ENCODE measurements at places on chromosomes 7 and 10.

- DNase-seq = no peak
Observed at GRCh38 chr10:86661161-86662025, 6.9 kb upstream of the LDB3 start.

- DNase-seq = no peak
Observed at GRCh38 chr10:24197263-24197662, 11.7 kb upstream of the KIAA1217 start.

DNA sequence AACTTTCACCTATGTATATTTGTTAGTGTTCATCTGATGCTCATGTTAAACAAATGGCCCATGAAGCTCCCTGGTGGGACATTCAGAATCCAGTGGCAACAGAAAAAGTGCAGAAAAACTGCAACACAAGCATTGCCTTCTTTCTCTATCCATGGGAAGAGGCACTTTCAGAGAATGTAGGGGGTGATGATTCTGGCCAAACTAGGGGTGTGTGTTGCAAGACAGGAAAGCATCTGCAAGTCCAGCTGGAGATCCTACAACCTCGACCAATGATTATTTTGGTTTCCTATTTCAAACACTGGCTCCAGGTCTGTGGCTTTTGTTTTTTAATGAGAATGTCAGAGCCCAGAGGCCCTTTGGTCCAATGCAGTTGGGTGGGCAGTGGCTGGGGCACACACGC is 198.7 kb downstream of the CXCL12 start:
- peak; percentile 87 for DNase-seq

- no peak for DNase-seq
Observed at GRCh38 chr10:51035344-51035743, 38.9 kb upstream of the PRKG1 start.

- DNase-seq = peak; percentile 44
Observed at GRCh38 chr10:126253611-126253998, 134.7 kb downstream of the ADAM12 start.

DNA sequence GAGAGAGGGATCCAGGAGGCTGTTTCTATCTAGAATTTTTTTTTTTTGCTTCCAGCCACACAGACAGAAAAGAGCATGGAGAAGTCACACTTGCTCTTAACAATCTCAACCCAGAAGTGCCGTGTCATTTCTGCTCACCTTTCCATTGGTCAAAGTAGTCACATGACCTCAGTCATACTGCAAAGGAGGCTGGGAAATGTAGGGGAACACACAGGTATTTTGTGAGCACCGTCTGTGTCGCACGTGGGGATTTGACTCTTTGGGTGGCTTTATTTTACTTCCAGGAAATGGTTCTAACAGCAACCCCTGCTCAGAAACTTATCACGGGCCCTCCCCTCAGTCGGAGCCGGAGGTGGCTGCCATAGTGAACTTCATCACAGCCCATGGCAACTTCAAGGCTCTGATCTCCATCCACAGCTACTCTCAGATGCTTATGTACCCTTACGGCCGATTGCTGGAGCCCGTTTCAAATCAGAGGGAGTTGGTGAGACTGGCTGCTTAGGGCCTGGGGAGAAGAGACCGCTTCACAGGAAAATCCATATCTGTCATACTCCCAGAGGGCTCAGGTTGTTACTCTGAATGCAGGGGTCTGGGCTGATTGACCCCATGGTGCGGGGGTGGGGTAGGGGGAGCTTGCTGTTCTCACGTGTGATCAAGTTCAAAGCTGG is 13.1 kb upstream of the CPA1 start:
- DNase-seq = no peak

- DNase-seq = peak; percentile 43
Observed at GRCh38 chr7:39414224-39415035, 151.8 kb upstream of the YAE1 start.

GRCh38 chr7:135111379-135111778 is 36.5 kb upstream of the TMEM140 start:
- DNase-seq = peak; percentile 20

- DNase-seq = no peak
Observed at GRCh38 chr10:133259602-133259989, 17.1 kb downstream of the ADAM8 start.

GRCh38 chr10:128642502-128642901 is 516.3 kb upstream of the MKI67 start:
- DNase-seq = no peak

DNA sequence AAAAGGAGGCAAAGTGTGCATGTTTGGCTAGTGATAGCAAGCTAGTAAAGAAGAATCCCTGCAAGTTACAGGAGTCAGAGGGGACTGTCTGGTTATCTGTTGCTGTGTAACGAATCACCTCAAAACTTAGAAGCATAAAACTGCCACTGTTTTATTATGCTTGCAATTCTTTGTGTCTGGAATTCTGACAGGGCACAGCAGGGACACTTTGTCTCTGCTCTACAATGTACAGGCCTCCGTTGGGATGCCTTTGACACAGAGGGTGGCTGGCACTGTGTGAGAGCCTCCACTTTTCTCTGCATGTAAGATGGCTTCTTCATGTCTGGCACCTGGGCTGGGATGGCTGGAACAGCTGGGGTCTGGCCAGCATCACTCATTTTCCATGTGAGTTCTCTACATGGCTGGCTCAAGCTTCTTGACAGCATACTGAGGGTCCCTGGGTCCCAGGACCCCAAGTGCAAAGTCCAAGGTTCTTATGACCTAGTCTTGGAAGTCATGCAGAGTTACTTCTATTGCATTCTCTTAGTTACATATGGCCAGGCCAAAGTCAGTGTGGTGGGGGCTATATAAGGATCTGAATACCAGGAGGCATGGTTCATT is 276.9 kb downstream of the RPS24 start:
- DNase-seq = no peak

- DNase-seq = peak; percentile 75
Observed at GRCh38 chr10:102422545-102423129, 2.0 kb downstream of the FBXL15 start.

DNA sequence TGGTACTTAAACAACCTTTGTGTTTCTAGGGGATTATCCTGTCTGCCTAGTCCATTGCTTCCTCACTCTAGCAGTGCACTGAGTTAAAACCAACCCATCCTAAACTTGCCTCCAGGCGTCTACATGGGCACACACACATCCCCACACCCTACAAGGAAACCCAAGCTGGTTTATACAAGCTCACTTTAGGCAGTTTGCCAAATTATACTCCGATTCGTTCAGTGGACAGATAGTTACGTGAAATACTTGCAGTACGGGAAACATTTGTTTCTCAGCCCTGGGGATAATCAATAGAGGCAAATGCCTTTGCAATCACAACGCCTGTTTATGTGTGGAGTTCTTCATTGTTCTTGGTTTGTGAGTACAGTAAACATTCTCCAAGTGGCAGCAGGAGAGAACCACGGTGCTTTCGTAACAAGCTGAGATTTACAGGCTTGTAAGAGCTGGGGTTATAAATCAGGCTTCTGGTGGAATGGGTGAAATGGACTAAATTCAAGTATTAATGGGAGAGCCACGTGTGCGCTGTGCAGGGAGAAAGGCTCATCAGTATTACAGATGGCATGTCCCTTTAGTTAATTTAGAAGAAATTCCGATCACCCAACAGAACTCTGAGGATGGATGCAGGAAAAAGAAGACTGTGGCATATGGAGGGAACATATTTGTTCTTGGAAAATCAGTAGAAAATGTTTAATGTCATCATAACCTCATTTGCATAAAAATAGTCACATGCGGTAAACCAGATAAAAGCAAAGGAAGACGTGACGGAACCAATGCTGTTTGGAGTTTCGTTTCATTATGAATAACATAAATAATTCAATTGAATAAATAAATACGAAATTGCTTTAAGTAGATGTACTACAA is 217.1 kb downstream of the GALNT17 start:
- no peak for DNase-seq

DNA sequence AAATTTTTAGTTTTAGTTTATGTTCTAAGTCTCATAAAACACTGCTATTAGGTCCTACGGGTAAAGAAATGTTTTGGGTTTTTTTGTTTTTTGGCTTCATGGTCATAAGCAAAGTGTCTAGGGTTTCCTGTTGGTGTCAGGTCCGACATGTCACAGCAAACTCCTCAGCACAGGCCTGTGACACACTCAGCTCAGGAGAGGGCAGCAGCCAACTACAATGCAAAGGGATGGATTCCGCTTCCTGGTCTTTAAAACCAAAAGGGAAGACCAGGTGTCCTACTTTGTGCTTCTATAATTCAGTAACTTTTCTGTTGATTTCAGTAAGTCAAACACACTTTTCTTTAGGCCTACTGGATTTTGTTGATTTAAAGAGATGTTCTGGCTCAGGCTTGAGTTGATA is 83.8 kb upstream of the MACROH2A2 start:
- no peak for DNase-seq

DNA sequence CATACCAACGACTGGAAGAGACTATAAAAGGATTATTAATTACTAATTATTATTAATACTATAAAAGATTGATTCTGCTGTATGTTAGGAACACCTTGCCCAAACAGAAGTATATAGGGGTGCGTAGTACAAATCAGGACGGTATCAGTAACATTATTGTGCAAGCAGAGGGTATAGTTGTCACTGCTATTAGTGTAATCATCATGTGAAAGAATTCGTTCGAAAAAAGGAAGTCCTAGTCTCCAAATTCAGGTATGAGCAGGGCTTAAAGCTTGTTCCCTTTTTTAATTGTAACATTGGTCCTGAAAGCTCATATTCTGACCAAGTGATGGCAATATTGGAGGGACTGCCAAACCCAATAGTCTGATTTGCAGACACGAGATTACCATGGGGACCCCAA is 81.8 kb downstream of the THSD7A start:
- DNase-seq = no peak

DNA sequence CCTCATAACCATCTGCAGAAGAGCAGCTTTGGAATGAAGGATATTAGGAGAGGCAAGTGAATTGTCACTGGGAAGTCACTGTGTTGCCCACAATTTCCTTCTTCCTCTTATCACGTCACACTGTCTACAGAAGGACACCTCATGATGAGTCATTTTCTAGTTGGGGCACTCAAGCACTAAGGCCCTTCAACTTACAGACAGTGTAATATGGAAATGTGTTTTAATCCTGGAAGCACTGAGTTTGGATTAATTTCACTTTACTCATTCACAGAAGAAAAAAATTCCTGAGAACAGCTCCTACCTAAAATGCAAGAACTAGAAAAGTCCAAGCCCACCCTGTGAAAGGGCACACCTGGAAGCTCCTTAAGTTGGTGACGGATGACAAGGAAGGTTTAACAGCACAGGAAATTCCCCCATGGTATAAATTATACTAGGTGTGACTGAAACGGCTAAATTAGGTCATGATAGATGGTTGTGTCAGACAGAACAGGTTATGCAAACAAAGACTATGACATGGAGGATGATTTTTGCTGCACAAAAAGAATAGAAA is 56.6 kb downstream of the PARD3 start:
- peak; percentile 52 for DNase-seq

DNA sequence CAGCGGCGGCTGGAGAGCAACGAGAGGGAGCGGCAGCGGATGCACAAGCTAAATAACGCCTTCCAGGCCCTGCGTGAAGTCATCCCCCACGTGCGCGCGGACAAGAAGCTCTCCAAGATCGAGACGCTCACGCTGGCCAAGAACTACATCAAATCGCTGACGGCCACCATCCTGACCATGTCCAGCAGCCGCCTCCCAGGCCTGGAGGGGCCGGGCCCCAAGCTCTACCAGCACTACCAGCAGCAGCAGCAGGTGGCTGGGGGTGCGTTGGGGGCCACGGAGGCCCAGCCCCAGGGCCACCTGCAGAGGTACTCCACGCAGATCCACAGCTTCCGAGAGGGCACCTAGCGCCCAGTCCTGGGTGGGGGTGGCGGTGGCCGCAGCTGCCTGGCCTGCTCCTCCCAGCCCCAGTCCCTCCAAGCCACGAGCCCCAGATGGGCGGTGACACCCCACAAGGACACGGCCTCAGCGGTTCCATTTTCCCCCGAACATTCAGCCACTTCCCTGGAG is 1.3 kb downstream of the BHLHA15 start:
- DNase-seq = no peak

DNA sequence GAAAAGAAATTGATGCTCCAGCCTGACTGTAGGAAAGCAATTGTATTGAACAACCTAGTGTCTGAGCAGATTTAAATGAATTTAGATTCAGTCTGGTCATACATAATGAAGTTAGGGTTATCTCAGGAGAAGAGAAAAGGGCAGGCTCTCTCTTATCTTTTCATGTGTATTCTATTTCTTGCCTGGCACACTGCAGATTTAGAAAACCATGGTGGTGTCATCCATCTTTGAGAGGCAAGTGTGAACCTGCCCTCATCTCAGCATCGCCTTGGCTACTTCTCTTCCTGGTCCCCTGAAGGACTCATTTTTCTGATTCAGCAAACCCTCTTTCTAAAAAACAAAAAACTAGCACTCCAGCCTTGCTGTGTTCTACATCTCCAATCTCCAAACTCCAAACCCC is 137.7 kb downstream of the LRRC4 start:
- no peak for DNase-seq

DNA sequence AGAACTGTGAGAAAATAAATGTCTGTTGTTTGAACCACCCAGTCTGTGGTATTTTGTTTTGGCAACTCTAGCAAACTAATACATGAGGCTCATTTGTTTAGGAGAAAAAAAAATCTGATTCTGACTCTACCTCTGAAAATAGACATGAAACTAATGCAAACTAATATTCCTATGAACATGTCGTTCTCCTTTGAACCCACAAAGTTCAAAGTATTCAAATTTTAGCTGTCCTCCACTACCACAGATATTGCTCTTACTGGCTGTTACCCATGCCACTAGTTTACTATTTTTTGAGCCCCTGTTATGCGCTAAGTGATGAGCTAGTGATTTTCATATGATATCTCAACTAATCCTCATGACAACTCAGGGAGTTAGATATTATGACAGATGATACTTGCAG is 58.8 kb upstream of the ZNF804B start:
- no peak for DNase-seq

GRCh38 chr7:15687546-15688278 is 1.2 kb upstream of the MEOX2 start:
- DNase-seq = peak; percentile 40

- no peak for DNase-seq
Observed at GRCh38 chr7:155345490-155345889, 47.8 kb downstream of the INSIG1 start.

DNA sequence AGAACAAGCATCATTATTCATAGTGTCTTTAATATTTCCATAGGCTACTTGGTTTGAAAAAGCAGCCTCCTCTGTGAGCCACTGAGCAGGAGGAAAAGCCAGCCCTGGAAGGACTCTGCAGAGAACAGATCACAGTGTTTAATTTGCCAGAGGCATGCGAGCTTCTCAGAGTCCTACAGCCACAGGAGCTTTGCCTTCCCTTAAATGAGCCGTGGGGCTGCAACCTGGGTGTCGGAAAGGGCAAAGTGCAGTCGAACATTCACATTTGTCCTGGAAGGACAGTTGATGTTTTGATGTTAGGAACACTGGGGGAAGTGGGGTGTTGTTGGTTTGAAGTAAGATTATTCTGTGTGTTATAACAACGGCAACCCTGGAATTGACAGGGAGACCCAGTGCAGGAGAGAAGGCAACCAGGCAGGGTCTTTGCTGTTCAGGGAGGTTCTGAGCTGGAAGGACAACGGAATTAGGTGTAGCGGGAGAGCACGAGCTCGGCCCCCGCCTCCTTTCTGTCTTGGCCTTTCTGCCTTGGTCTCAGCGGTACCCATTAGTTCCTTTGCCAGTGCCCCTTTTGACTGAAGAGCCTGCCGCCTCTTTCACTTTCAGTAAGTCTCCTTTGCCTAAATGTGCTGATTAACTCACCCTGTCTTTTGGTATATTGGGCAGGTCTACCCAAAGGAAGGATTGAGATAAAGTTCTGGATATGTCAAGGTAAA is 192.3 kb upstream of the PITRM1 start:
- no peak for DNase-seq

GRCh38 chr10:85741626-85742300 is 624.8 kb downstream of the GRID1 start:
- no peak for DNase-seq

Measured in cardiac fibroblast (primary cell).